IgD-negative memory B cell (primary cell): ENCODE measurements at places on chromosomes 1 and 21. TPM values are rescaled to one million over a fixed set of nuclear protein-coding genes. Genes with fewer than 3 reads are reported as not detected.

LRRC71 gene
- not detected for polyA plus RNA-seq

PRRC2C gene
- polyA plus RNA-seq = 67.2 TPM

SLAMF9 gene
- not detected for polyA plus RNA-seq

LCE1A gene
- not detected for polyA plus RNA-seq

LCE6A gene
- not detected for polyA plus RNA-seq

RORC gene
- polyA plus RNA-seq = 0.26 TPM

CYP4B1 gene
- polyA plus RNA-seq = not detected

HENMT1 gene
- 10.1 TPM for polyA plus RNA-seq

OLFML3 gene
- not detected for polyA plus RNA-seq

ACKR1 gene
- not detected for polyA plus RNA-seq

CHIA gene
- 1.0 TPM for polyA plus RNA-seq

KDF1 gene
- polyA plus RNA-seq = 2.9 TPM

CD84 gene
- 8.7 TPM for polyA plus RNA-seq

SPRR2B gene
- polyA plus RNA-seq = not detected

FCRLB gene
- 11.1 TPM for polyA plus RNA-seq

KRTAP7-1 gene
- not detected for polyA plus RNA-seq

ADAM30 gene
- not detected for polyA plus RNA-seq

AMY2A gene
- not detected for polyA plus RNA-seq

KLHDC9 gene
- 5.0 TPM for polyA plus RNA-seq

PDPN gene
- not detected for polyA plus RNA-seq

MX2 gene
- 36.6 TPM for polyA plus RNA-seq

ZZZ3 gene
- polyA plus RNA-seq = 32.6 TPM

PTPN7 gene
- 18.7 TPM for polyA plus RNA-seq

PLA2G2C gene
- not detected for polyA plus RNA-seq

NIBAN1 gene
- 8.7 TPM for polyA plus RNA-seq

PTPRU gene
- not detected for polyA plus RNA-seq

DNAJC28 gene
- polyA plus RNA-seq = 0.21 TPM

IER5 gene
- polyA plus RNA-seq = 31.0 TPM

PRAMEF1 gene
- not detected for polyA plus RNA-seq

LMX1A gene
- not detected for polyA plus RNA-seq

EPHA2 gene
- polyA plus RNA-seq = not detected

CFHR2 gene
- not detected for polyA plus RNA-seq
